ENCODE measurements at places on chromosomes 2 and 18. TPM values are rescaled to one million over a fixed set of nuclear protein-coding genes. Genes with fewer than 3 reads are reported as not detected.

AGFG1 gene
- 53.3 TPM for total RNA-seq

PMAIP1 gene
- 13.0 TPM for total RNA-seq

TSPYL6 gene
- not detected for total RNA-seq

DYNC2LI1 gene
- total RNA-seq, result 15.3 TPM

FIGN gene
- 0.88 TPM for total RNA-seq

MBD5 gene
- 13.5 TPM for total RNA-seq

CNGA3 gene
- total RNA-seq, result not detected

THSD7B gene
- total RNA-seq, result not detected

AMER3 gene
- not detected for total RNA-seq

HOXD8 gene
- total RNA-seq, result 7.3 TPM

DCC gene
- total RNA-seq, result not detected

REG1B gene
- not detected for total RNA-seq

ARHGAP25 gene
- 5.6 TPM for total RNA-seq

SFTPB gene
- total RNA-seq, result not detected

UCN gene
- total RNA-seq, result 8.8 TPM

SSB gene
- total RNA-seq, result 29.1 TPM

DAW1 gene
- 0.49 TPM for total RNA-seq

SLC4A3 gene
- 2.1 TPM for total RNA-seq

C1QL2 gene
- not detected for total RNA-seq

SCG2 gene
- 1.8 TPM for total RNA-seq

SLC19A3 gene
- total RNA-seq, result 2.1 TPM

LONRF2 gene
- total RNA-seq, result 0.38 TPM

ANKRD30B gene
- total RNA-seq, result 0.10 TPM

TUBB8B gene
- total RNA-seq, result not detected

NEURL3 gene
- 2.4 TPM for total RNA-seq

TMEM87B gene
- 23.3 TPM for total RNA-seq

CNDP1 gene
- 2.4 TPM for total RNA-seq

FBXO41 gene
- total RNA-seq, result 2.9 TPM

ZNF396 gene
- 2.1 TPM for total RNA-seq

ATP8B1 gene
- total RNA-seq, result 25.4 TPM

Data from lower leg skin (tissue), 4 donors.